ENCODE measurements at places on chromosomes 12 and 14.

GRCh38 chr12:120851944-120852343, 52.2 kb downstream of the SPPL3 start:
- no peak for DNase-seq

DNA sequence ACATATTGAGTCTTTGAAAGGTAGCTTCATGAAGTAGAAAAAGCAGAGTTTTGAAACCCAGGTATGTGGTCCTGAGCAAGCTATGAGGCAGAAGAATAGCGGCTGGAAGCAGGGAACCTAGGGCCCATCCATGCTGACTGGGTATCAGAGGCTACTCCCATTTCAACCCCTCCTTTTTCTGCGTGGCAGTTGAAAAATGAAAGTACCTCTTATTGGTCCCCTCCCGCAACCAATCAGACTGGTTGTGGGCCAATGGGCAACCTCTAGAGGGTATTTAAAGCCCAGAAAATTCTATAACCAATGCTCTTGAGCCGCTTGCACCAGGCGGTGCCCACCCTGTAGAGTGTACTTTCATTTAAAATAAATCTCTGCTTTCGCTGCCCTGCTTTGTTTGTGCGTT, 1.6 kb upstream of the SNRPF start:
- no peak for DNase-seq

DNA sequence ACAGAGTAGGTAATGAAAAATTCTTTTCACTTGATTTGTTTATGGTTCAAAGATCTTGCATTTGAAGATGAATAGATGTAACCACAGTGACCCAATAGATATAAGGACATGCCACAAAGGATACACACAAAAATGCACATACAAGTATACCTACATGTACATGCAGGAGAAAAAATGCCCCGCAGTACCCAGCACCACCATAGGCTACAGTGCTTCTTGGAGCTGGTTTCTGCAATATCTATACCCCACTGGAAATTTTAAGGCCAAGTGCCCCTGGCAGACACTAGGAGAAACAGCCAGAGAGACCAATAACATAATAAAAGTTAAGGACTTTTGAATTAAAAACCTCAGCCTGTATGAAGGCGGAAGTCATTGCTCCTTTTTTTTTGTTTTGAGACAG, 12.1 kb upstream of the STAC3 start:
- DNase-seq, result no peak

DNA sequence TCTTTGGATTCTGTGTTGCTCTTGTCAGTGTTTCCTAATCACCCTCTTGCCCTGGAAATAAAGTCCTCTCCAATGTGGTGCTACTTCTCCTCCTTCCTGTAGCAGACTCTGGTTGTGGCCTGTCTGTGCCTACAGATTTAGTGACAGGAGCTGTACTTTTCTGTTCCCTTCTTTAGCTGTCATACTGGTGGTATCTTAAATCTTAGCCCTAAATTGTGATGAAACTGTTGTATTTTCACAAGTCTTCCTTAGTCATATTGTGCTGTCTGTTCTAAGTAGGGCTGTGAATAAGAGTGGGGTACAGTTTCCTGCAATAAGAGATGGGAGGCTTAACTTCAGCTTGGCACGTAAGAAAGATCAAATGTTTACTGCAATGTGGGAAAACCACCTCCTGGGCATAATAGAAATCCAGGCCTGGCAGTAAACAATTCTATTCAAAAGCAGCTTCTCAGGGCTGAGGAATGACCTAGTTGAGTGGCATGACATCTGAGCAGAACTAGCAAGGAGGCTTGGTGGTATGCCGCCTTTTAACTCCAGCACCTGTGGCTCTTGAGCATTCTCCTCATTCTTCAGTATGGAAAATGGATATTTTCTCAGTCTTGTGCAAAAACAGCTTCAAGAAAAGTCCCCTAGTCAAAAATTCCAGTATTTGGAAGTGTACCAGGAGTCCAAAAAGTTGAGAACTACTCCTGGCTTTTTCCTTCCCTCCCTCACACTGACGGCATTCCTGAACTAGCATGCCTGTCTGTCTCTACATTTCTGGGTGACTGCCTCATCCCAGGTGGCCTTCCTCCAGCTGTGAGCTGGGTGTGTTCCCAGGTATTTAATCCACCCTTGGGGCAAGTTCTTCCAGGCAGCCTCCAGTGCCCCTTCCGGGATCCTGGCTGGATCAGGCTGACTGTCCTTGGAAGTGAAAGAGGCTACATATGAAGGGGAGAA, 19.5 kb downstream of the ANO6 start:
- no peak for DNase-seq

DNA sequence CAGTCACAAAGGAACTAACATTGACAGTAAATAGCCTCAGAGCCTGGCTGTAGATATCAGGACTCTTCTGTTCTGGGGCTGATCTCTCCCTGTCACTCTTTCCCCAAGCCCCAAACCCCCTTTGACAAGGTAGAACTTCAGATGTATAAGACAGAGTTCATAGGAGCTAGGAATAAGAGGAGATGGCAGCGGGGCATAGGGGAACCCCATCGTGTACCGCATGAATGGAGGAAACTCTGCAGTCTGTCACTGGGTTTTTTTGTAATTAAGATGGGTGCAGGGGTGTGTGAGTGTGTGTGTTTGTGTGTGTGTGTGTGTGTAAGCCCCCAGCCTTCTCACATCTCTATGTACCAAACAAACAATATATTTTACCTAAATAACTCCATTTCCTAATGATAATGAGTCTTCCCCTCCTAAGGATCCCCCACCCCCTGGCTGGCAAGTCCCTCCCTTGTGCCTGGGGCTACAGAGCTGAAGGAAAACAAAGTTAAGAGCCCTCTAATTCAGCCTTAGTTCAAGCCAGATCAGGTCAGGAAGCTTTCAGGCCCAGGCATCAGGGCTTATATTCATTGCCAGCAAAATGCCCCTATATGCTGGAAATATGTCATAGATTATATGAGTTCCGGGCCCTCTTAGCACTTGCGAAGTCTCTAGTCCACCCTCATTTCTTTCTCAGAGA, 9.1 kb upstream of the HOXC4 start:
- DNase-seq, result no peak

- no peak for DNase-seq
Observed at GRCh38 chr14:101625336-101626097, 64.2 kb downstream of the DIO3 start.

DNA sequence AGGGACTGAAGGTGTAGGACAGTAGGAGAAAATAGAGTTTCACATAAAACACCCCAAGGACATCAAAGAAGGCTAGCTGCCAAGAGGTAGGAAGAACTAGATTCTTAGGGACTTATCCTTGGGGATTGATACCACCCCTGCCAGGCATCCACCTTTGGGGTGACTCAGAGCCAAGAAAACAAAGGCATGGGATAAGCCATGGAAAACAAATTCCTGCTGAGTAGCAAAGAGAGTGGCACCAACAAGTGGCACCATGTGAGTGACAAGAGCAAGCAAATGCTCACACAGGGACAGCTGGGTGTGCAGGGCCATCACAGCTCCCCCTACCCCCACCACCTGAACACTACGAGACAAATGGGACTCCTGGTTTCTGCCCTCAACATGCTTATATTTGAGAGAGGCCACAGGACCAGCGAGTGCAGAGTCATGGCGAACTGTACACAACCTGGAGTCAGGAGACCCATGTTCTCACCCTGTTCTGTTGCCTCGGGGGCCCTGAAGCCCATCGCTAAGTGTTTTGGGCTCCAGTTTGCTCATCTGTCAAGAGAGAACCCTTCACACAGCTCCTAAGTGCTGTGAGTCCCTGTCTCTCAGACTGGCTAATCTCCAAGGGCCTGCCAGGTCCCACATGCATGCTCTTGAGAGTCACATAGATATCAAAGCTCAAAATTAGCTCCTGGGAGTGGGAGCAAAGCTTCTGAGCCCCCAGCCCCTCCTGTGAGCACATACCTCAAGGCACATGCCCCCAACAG, 91.9 kb downstream of the DPF3 start:
- DNase-seq, result no peak

GRCh38 chr14:53295985-53296582, 143.0 kb upstream of the DDHD1 start:
- DNase-seq, result no peak

DNA sequence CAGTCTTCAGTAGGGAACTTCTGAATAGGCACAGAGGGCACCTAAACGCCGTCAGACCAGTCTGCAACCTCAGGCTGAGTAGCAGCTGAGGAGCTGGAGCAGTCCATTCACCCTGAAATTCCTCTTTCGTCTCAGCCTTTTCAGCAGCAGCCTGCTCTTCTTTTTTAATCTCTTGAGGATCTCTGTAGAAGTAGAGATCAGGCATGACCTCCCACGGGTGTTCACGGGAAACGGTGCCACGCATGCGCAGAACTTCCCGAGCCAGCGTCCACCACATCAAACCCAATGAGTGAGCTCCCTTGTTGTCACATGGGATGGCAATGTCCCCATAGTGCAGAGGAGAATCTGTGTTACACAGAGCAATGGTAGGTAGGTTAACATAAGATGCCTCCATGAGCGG, 11.1 kb upstream of the MARK3 start:
- no peak for DNase-seq

GRCh38 chr14:90362558-90362896, 30.8 kb upstream of the NRDE2 start:
- DNase-seq, result no peak

- DNase-seq, result no peak
Observed at GRCh38 chr14:64544607-64545312, 4.2 kb downstream of the HSPA2 start.

DNA sequence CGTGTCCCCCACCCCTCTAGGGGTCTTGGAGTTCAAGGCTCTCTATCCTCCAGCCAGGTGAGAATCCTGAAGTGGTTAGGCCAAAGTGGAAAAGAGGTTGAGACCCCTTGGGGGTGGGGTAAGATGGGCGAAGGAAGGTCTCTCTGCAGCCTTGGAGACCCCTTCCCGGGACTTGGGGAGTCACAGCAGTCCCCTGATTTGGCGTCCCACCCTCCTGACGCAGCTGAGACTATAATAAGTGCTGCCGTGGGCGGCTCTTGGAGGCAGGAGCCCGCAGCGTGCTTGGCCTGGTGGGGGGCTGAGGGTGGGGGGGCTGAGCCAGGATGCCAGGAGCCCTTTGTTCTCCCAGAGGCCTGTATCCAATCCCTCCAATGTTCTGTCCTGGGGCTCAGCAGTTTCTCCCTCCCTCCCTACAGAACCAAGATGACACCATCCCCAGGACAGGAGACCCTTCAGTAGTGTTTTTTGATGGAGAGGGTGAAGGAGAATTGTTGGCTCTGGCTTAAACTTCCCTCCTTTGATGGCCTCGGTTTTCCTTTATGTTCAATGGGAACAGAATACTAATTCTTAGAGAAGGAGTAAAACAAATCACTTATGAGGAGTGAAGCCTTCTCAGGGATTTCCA, 1.5 kb upstream of the AGAP2 start:
- no peak for DNase-seq

GRCh38 chr14:60589442-60589841, 59.8 kb downstream of the SIX1 start:
- no peak for DNase-seq

- DNase-seq, result no peak
Observed at GRCh38 chr14:99928963-99929362, 135.8 kb downstream of the EML1 start.

GRCh38 chr14:52363961-52364360, 49.8 kb downstream of the PTGER2 start:
- DNase-seq, result no peak

DNA sequence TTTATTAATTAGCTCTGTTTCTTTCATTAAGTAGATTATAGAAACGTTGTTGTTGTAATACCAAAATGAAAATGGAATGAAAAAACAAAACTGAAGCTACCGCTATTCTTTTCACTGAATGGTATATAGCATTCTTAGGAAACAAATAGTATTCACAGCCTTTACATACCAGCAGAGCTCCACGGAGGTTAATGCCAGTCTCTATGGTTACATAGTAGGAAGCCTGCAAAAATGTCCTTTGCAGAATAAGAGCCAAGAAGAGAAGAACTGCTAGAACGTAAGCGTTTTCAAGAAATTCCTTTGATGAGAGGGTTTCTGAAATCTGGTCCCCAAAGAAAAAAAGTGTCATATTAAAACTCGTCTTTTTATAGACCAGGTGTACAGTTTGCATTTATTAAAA, 30.6 kb downstream of the ABCC9 start:
- no peak for DNase-seq

- DNase-seq, result no peak
Observed at GRCh38 chr12:68410018-68410660, 78.0 kb upstream of the MDM1 start.

DNA sequence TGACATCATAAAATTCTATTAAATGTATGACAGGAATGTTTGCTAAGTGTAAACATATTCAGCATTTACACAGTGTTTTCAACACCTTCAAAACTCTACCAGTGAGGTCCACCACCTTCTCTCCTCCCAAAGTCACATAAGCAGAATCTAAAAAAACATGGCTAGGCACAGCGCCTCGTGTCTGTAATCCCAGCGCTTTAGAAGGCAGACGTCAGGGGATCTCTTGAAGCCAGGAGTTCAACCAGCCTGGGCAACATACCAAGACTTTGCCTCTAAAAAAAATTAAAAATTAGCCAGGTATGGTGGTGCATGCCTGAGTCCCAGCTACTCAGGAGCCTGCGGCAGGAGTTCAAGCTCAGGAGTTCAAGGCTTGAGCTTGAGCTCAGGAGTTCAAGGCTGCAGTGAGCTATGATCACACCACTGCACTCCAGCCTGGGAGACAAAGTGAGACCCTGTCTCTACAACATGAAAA, 30.0 kb downstream of the NUMB start:
- DNase-seq, result no peak

- peak; percentile 55 for DNase-seq
Observed at GRCh38 chr12:12891080-12891880, at the start of gene GPRC5A. Gene GPRC5A, plus strand, starts transcription at chr12:12891562. Its CDS starts 16,688 bp downstream, at chr12:12908250.

GRCh38 chr12:6934110-6934509, 6.4 kb downstream of the ATN1 start:
- no peak for DNase-seq

DNA sequence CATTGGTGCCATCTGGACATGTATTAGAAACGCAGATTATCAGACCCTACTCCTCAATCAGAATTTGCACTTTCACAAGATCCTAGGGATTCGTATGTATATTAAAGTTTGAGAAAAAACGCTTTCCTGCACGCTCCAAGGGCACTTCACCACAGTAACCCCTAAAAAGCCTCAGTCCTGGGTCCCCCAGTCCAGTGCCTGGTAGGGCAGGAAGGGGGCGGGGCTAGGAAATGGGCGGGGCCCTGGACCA, 369 bp downstream of the DEPDC4 start:
- no peak for DNase-seq

GRCh38 chr12:66482351-66483203, 180.3 kb downstream of the HELB start:
- no peak for DNase-seq

DNA sequence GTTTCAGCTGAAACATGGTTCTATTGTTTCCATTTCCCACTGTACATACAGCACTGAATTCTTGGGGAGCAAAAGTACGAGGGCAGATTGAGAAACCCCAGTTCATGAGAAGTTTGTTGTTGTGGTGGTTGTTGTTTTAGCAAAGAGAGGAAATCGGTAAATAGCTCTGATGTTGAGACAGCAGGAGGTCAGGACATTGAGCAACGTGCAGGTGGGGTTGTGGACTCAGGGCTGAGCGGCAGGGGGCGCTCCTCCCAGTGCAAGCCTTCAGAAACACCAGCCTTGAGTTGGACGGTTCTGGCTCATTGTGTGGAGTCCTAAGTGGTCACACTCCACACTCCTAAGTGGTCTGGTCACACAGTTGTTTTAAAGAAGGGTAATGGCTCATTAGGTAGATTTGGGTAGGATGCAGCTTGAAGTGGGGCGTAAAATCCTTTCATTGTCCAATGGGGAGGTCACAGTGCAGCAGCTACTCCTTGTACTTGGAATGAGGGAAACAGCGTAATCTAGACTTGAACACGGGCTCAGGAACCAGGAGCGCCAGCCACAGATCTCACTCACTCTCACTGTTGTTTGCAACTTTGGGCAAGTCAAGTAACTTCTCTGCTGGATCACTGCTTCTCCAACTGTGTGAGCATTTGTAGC, 14.5 kb upstream of the PWP1 start:
- peak; percentile 63 for DNase-seq

GRCh38 chr12:128056136-128056801, 210.7 kb upstream of the TMEM132C start:
- DNase-seq, result no peak
